ENCODE measurements at places on chromosomes 13 and 19.

- no peak for DNase-seq
Observed at GRCh38 chr13:48643159-48643558, 10.6 kb upstream of the CYSLTR2 start.

DNA sequence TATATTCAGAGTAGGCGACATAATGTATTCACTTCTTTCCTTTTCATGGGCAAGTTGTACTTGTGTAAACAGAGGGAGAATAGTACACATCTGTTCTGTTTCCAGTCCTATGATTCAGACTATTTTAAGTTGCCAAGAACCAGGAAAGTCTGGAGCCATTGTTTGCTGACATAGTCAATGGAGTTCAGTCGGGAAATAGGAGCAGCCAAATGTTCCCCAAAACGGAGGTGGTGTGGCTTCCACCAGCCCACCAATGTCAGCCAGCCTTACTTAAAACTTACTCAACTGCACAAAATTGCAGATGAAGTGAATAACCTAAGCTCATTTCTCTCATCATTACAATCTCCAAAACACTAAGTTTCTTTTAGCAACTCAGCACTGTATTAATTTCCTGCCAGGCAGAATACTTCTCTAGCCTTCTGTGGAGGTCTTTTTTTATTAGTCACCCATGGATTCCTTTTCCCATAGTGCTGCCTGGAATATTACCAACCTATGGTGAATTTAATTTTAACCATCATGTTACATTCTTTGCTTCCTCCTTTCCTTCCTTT, 22.3 kb upstream of the CSNK1A1L start:
- DNase-seq, result no peak

DNA sequence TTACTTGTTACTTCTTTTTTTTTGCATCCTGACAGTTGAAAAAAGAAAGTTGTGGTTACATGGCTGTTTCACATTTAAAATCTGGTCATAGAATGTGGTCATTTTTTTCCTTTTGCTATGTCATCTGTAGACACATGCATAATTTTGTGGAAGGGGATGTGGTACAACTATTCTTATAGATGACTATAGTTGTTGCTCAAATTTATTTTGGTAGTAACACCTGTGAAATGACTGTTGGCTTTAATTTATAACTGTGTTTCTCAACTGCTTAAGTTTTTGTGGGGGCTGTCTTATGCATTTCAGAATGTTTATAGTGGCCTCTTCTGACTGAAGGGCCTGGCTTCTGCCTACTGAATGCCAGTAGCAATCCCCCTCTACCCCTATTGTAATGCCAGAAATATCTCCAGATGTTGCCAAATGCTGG, 130.5 kb downstream of the PAN3 start:
- DNase-seq, result no peak

DNA sequence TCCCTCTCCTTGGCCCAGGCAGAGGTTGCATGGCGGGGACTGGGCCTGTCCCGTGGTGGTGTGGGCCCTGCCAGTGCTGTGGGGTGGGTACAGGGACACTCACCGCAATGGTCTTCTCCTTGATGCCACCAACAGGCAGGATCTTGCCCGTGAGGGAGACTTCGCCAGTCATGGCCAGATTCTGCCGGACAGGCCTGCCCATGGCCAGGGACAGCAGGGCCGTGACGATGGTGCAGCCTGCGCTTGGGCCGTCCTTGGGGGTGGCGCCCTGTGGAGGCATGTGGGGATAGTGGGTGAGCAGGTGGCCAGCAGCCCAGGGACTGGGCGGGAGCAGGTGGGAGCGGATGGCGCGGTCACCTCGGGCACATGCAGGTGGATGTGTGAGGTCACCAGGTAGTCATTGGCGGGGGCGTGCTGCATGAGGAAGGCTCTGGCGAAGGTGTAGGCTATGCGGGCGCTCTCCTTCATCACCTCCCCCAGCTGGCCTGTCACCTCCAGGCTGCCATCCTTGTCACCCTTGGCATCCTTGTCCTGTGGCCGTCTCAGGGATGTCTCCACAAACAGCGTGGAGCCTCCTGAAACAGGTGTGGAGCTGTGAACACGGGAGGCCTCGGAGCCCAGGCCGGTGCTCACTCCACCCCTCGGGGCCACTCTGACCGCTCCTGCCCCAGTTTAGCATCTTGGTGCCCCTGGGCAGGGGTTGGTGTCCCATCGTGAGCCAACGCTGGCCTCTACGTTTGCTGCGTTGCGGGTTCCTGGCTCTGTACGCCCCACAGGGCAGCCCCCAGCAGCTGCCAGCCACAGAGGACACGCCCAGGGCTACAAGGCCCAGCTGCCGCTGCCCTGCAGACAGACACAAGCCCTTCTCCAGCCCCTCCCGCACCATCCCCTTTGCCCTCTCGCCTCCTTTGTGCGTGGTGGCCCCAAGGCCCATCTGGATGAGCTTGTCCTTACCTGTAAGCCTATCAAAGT, 3.4 kb downstream of the RPL36 start:
- DNase-seq, result peak; percentile 57

- DNase-seq, result no peak
Observed at GRCh38 chr13:26813321-26813979, 52.9 kb upstream of the GPR12 start.

DNA sequence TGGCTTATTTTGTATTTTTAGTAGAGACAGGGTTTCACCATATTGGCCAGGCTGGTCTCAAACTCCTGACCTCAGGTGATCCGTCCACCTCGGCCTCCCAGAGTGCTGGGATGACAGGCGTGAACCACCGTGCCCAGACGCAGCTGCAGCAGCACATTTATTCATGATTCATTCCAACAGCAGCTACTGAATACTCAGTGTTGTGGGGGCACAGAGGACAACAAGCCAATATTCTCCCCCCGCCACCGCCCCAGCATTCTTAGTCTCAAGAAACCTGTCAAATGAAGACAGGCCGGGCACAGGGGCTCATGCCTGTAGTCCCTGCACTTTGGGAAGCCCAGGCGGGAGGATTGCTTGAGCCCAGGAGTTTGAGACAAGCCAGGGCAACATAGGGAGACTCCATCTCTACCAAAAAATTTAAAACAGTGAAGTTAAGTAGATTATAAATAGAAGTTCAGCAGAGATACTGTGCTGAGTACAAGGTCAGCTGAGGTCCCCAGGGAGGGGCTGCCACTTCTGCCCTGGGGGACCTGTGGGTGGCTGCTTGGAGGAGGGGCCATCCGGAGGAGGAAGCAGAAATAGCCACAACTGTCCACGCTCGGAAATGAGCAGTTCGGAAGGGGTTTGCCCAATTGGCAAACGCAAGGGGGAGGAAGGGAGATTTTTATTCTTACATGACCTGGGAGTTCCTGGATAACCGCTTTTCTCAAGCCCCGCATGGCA, 4.3 kb downstream of the DOT1L start:
- DNase-seq, result no peak

GRCh38 chr13:94595001-94595949, 677 bp downstream of the TGDS start:
- peak; percentile 52 for DNase-seq

- peak; percentile 59 for DNase-seq
Observed at GRCh38 chr13:45370922-45371406, 30.0 kb upstream of the TPT1 start.

GRCh38 chr13:88051746-88052482, 380.7 kb downstream of the SLITRK5 start:
- DNase-seq, result no peak

DNA sequence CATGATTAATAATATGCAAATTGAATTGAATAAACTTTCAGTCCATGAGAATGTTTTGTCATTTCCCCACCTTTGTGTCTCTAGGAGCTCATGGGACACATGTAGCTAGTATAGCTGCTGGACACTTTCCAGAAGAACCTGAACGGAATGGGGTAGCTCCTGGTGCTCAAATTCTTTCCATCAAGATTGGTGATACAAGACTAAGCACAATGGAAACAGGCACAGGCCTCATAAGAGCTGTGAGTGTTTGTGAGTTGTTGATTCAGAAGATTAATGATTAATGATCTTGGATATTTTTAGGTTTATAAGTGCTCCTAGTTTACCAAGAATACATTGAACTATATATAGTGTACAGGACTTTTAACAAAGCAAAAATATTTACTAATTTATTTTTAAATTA, 30.1 kb downstream of the TPP2 start:
- DNase-seq, result no peak
